CD4-positive, alpha-beta T cell treated with Interleukin-17A for 1 hour (primary cell): ENCODE measurements at places on chromosomes 2 and 18.

DNA sequence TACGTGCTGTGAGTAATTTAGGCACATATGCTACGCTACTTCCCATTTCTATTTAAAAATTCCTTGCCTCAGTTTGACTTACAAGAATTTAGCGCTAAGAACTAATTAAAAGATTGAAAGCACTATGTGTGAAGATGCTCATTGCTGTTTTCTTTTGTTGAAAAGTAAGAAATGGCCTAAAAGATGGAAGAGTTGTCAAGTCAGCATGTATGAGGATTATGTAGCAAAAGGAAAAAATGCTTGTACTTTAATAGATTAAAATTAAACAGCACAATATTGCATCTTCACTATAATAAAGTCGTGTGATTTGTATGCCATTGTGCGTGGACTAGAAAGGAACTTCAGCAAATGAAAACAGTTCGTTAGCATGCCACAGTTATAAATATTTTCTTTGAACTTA lies 77.0 kb downstream of the COX7A2L start:
- no peak for DNase-seq

GRCh38 chr2:163441603-163442002 lies 294.2 kb downstream of the FIGN start:
- DNase-seq: no peak

DNA sequence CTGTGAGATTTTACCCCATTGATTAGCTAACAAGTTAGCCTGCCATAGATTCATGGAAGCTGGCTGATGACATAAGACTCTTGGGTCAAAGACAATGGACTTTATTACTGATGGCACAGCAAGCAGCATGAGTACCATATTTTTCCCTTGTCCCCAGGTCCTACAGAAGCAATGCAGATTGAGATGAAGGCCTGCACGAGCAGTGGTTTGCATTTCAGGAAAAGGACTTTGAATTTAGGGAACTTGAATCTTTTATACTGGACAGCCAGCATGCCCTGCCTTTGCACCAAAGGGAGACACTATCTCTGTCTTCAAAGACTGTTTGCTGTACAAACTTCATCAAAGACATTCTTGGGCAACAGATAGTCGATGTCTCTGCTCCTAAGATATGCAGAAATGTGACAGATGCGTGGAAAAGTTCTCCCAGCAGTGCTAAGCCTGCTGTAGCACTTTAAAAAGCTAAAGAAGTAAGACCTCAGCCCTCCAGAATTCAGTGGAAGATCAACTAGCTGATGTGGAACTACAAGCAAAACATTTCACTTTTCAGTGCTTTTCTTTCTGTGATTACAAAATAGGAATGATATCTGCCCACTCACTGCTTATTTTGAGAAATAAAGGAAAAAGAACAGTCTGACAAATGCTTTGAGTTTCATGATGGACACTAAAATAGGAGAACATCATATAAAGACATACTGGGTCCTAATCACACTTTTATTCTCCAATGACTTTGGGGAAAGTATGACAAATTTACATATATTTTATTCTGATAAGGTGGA lies 44.4 kb upstream of the TANK start:
- no peak for DNase-seq

GRCh38 chr2:102765061-102765460 lies 3.2 kb downstream of the TMEM182 start:
- DNase-seq: no peak

DNA sequence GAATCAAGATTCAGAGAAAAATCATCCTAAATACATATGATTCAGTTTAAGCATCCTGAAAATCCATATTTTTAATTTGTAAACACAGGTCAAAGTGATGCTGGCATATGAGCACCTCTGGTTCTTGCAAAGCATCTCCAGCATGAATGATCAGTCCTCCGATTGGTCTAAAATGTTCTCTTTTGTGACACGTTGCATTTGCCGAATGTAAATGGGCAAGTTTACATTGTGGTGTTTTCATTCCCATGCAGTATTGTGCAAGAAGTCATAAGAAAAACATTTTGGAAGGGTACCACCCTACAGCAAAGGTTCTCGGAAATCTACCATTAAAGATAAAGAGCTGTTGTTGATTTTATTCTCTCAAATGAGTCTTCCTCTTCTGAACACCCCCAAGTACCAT lies 108.0 kb upstream of the UNC80 start:
- DNase-seq: no peak

DNA sequence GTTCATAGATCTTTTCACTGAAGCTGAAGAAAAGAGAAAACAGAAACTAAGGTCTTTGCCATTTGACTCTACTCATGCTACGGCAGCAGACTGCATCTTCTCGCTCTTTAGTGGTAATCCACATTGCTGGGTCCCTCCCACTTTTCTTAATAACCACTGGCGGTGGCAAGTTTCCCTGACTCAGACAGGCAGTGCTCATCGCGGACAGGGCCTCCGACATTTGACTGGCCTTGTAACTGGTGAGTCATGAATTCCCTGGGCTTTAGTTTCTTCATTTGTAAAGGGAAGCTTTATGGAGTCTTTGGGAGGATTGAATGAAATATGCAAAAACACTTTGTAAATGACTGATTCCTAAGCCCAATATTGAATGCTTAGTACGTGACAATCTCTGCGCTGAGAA lies 238.2 kb upstream of the RBBP8 start:
- no peak for DNase-seq

GRCh38 chr2:75960472-75961009 lies 249.8 kb upstream of the GCFC2 start:
- no peak for DNase-seq
